ENCODE measurements at places on chromosomes 1 and 21.

- no peak for DNase-seq
Observed at GRCh38 chr1:243490748-243491686, 235.2 kb downstream of the SDCCAG8 start.

GRCh38 chr1:1419813-1420653 is 1.0 kb downstream of the ANKRD65 start:
- peak; percentile 37 for DNase-seq

DNA sequence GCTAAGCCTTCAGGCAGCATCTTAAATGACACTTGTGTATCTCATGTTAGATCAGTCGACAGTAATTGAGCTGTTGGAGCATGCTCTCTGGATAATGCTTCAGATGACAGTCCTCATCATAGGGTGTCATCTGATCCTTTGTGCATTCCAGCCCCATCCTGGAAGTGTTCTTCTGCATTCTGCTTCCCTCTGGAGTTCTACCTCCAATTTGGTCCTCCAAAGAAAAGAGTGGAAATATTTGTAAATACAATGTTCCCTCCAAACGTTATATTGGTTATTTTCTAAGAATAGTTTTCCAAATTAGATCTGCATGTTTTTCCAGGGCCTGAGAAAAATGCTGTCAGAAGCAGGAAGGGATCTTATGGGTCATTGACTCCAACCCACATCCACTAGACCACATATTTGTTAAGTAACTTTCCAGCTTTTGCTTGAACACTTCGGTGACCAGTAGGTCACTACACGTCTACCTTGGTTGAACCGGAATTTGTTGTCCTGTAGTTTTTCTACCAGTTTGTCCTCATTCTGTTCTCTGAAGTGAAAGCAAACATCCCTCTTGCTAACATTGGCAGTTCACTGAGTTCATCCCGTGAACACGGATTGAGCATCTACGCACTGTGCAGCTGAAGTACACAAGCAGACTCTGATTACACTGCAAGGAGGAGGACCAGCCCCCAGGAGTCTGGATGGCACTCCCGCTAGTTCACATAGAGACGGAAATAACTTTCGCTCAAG is 136.0 kb downstream of the TLR5 start:
- DNase-seq, result no peak

DNA sequence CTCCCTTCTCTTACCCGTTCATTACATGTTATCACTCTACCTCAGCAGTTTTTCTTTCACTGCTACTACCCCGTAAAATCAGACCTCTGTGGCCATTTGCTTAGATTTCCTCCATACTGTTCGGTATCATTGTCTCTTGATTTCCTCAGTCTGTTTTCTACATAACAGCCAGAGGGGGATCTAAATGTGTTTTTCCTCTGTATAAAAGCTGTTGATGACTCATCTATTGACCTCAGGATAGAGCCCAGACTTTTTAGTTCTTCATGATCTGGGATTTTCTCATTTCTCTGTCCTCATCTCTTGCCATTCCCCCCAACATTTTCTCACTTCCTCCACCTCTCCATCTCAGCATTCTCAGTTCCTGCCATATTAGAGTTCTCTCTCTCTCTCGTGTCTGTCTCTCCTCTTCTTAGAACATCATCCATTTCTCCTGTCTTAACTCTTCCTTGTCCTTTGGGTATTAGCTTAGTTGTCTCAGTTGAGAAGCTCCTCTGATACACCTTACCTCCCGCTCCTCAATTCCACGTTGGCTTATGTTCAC is 10.5 kb downstream of the OTUD3 start:
- no peak for DNase-seq

DNA sequence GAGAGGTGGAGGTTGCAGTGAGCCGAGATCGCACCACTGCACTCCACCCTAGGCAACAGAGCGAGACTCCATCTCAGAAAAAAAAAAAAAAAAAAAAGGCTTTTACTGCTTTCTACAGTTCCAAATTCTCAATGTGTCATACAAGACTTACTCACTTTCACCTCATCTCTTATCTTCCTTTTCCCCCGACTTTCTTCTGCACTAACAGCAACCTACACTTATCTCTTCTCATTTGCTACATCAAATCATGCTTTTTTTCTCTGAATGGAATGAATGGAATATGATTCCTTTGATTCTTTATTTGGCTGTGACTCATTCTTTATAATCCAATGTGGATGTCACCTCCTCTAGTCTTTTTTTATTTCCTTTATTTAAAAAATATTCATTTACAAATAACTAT is 168.4 kb upstream of the DMRTA2 start:
- no peak for DNase-seq

GRCh38 chr1:154716614-154717527 is 108.9 kb upstream of the ADAR start:
- DNase-seq, result no peak

DNA sequence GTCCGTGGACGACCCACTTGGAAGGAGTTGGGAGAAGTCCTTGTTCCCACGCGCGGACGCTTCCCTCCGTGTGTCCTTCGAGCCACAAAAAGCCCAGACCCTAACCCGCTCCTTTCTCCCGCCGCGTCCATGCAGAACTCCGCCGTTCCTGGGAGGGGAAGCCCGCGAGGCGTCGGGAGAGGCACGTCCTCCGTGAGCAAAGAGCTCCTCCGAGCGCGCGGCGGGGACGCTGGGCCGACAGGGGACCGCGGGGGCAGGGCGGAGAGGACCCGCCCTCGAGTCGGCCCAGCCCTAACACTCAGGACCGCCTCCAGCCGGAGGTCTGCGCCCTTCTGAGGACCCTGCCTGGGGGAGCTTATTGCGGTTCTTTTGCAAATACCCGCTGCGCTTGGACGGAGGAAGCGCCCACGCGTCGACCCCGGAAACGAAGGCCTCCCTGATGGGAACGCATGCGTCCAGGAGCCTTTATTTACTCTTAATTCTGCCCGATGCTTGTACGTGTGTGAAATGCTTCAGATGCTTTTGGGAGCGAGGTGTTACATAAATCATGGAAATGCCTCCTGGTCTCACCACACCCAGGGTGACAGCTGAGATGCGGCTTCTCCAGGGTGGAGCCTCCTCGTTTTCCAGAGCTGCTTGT is 32.4 kb downstream of the PRMT2 start:
- peak; percentile 72 for DNase-seq

DNA sequence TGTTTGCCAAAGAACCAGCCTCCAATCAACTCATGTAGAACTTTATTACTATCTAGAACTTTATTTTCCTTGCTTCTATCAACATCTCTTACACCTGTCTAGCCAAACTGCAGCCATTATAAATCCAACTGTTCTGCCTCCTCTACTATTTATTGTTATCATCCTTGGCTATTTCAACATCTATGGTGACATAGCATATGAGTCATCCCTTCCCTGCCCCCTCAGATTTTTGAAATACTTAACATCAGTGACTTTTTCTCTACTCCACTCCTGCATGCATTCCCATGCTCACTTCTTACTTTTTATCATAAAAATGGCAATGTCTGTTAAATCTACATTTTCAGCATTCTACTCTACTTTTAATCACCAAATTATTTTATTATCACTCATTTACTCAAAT is 544.9 kb upstream of the NEGR1 start:
- DNase-seq, result no peak

GRCh38 chr1:226202246-226202645 is 15.7 kb upstream of the ACBD3 start:
- no peak for DNase-seq

GRCh38 chr1:19606817-19607642 is 37.1 kb upstream of the NBL1 start:
- no peak for DNase-seq

GRCh38 chr1:110554871-110555801 is 36.2 kb upstream of the KCNA10 start:
- peak; percentile 84 for DNase-seq

DNA sequence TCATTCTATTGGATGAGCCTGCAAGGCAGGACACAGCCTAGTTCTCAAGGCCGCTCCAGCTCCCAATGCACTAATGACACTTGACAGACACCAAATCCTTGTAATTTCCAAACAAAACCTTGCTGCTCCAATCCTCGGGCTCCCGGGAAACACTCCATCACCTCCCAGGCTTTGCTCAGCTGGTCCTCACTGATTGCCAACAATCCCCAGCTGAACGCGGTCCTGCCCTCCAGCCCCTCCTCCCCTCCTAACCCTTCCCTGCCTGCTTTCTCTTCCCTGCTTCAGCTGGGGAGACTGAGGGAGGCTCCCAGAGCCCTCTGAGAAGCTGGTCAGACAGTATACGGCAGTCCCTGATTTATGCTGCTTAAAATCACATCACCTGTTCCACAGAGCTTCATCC is 114.4 kb upstream of the TNR start:
- DNase-seq, result no peak

GRCh38 chr1:109733236-109733870 is 7.5 kb downstream of the GSTM3 start:
- no peak for DNase-seq

- DNase-seq, result no peak
Observed at GRCh38 chr1:110896090-110896489, 23.1 kb downstream of the CD53 start.

GRCh38 chr1:51100264-51100880 is 1.7 kb upstream of the C1orf185 start:
- DNase-seq, result no peak
